ENCODE measurements at places on chromosomes 13 and 19. TPM values are rescaled to one million over a fixed set of nuclear protein-coding genes. Genes with fewer than 3 reads are reported as not detected.

- DNase-seq, result no peak
Measured at GRCh38 chr19:16882146-16882545, 6.7 kb upstream of the F2RL3 start.

DNA sequence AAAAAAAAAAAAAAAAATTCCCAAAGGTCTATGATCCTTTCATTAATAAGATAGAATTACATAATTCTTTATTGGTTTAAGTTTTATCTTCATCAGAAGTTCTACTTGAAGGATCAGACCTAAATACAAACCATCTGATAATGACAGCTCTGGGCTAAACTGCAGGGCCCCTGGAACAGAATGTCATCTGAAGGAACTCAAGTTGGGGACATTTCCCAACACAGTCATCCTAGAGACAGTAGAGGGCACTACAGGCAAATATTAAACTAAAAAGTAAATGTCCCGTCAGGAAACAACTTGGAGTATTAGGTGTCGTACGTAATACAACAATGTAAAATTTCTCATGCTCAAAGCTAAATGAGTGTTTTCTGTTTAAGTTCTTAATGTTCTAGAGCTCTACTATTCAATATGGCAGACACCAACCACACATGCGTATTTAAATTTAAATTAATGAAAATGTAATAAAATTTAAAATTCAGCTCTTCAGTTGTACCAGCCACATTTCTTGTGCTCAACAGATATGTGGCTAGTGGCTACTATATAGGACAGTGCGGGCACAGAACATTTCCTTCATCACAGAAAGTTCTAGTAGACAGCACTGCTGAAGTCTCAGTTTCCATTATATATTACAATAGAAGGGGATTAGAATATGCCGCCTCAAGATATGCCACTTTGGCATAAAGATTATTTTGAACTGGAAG is 21.8 kb upstream of the NAXD start:
- no peak for DNase-seq

DNA sequence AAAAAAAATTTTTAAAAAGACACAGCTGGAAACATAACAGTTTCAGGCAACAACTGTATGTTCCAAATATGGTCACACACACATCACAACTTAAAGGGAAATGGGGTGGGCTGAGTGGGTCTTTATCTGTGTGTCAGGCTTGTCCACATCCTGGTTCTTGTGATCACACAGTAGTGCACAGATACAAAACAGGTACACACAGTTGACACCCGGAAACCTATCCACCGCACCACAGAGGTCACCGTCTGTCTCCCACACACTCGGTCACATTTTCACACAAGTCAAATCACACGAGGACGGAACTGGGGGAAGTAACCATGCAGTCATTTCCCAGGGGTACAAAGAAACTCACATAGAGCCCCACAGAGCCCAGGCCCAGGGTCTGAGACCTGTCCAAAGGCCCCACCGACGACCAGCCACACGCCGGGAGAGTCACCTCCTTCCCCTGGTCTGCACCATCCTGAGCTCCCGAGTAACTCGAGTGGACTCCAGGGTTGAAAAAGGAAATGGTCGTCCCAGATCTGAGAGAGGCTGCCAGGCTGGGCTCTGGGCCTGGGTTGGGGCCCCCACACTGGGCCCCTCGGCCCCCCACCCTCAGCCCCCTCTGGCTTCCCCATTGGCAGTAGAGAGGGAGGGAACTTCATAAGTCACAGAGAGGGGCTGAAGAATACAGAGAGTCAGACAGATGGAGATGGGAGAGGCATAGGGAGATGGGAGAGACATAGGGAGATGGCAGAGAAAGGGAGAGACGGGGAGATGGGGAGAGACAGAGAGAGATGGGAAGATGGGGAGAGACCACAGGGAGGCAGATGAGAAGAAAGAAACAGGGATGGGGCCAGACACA is 1.3 kb upstream of the PPAN start:
- DNase-seq, result no peak

- DNase-seq, result no peak
Measured at GRCh38 chr19:42601811-42602443, 7.2 kb upstream of the CEACAM8 start.

DNA sequence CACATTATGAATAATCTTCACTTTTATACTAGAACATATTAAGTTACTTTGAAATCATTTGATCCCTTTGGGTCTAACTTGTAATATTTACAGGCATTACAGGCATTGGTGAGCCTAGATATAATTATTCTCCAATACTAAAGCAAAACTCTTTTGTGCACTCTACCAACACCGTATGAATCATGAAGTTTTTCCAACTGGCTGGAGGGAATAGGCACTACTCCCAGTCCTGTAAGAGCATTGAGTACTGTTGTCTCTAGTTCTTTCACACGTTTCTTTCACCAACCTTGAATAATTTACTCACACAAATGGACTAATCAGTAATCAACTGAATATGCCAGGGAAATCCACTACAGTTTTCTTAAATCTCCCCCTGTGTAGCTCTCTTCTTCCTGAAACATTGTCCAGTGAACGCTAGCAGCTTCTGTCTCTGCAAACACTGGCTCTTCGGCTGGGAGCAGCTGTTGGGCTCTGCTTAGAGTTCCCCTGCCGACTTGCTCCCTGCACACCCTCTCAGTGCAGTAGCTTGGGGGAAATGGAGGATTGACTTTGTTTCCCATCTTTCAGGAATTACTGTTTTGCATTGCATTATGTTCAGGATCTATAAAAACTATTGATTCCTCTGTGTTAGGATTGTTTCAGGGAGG is 476.7 kb downstream of the RFC3 start:
- DNase-seq, result no peak

DNA sequence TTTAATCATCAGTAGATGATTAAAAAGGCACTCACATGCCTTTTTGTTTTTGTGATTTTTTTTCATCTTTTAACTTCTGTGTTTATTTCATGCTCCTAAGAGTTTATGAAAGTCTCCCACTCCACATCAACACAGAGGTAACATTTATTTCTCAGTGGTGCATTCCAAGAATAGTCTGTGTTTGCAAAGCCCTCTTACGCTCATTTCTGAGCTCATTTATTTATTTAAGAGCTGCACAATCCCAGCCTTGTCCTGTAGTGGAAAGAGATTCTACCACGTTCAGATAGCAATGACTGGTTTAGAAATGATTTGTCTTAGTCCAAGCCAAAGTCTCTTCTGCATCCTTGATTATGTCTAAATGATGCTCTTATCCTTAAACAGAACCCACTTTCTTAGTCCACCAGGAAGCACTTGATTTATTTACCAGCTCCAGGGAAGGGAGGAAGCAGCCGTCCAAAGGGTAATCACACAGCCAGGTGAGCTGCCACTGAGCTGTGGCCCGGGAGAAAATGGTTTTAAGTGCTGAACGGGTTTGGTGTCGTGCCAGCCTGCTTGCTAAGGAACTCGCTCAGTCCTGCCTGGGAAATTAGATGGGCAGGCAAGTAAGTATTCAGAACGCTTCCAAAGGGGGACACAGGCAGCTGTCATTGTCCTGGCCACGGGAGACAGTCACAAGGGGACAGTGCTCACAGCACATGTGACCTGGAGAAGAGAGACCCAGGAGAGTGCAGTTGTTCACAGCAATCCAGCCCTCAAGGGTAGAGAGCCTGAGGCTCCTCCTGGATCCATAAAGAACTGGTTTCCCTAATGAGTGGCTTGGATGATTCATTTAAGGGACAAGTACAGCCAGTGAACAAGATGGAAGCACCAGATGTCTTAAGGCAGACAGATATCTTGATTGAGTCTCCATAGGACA is 131.8 kb upstream of the WASF3 start:
- DNase-seq, result no peak

- no peak for DNase-seq
Measured at GRCh38 chr13:56988543-56988942, 152.2 kb upstream of the PRR20A start.

- DNase-seq, result no peak
Measured at GRCh38 chr19:34979819-34980640, 16.0 kb upstream of the ZNF792 start.

GRCh38 chr19:861756-862580 is 2.5 kb downstream of the CFD start:
- DNase-seq, result no peak

KLK15 gene
- not detected for polyA plus RNA-seq

PSG7 gene
- not detected for polyA plus RNA-seq

ZNF324B gene
- polyA plus RNA-seq, result 4.9 TPM

COMP gene
- polyA plus RNA-seq, result 0.07 TPM

CPT1C gene
- polyA plus RNA-seq, result 13.3 TPM

All from right renal pelvis (tissue), 4 donors.